RCC 7860 (cell line): ENCODE measurements at places on chromosomes 4 and X.

DNA sequence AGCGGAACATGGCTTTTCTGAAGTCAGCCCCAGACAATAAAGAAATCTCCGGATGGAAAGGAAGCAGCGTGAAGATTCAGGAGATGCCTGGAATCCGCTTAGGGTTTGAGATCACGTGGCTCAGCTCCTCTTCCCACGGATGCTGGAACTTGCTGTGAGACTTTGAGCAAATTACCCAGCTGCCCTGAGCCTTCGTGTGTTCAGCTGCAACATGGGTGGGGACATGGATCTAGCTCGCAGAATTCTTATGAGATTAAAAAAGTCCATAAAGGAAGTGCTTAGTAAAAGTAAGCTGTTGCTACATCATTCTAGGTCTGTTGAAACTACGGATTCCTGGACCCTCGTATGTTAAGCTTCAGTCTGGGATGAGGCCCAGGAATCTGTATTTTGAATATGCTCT lies 55.7 kb upstream of the STIM2 start:
- DNase-seq: no peak

GRCh38 chr4:187393531-187394344 lies 601.8 kb upstream of the ZFP42 start:
- no peak for DNase-seq

DNA sequence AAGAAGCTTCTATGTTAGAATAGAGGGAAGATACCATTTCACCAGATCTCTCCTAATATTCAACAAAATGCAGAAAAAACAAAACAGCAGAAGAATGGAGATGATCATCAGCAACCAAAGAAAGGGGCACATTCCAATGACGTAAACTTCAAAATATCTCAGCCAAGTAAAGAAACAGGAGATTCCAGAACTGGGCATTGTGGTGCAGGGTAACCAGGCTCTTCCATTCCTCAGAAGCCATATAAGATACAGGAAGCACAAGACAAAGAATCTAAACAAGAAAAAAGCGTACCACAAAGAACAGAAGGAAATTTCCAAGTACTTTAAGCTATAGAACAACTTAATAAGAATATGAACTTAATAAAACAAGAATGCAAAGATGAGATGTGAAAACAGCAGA lies 6.9 kb upstream of the ARMCX4 start:
- DNase-seq: no peak

DNA sequence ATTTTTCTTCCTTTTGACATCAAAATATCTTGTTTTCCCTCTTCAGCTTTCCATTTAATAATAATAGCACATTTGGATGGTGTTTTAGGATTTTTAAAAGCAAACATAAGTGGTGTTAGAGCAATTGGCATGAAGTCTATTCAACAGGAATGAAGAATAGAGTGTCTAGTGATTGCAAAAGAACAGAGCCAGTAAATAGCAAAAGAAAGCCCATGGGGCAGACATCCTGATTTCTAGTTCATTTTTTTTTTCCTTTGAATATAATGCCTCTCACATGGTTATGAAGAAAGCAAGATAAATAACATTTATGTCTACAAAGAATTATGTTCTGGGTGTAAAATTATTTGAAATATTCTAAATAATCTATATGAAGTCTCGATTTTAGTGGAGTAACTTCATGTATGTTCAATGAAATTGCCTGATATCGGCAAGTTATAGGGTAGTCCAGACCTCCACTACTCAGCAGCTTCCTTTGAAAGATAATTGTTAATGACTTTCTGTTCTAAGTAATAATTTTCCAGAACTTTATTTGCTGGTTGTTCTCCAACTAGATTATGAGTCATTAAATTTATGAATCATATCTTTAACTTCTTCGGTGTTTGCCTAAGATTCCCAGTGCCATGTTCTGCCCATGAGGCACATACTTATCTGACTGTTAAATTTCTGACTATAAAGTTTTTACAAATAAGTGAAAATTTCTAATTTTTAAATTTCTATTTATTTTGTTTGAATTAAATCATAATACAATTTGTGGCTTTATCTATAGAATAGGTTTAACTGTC lies 587.9 kb downstream of the TLL1 start:
- DNase-seq: no peak
